ENCODE measurements at places on chromosomes 4 and X.

GRCh38 chr4:139528377-139529005, 27.5 kb downstream of the SETD7 start:
- DNase-seq, result no peak

GRCh38 chr4:53365121-53365485, 758 bp downstream of the SCFD2 start:
- no peak for DNase-seq

- DNase-seq, result no peak
Measured at GRCh38 chr4:76630741-76631140, 195.7 kb downstream of the SHROOM3 start.

GRCh38 chr4:4941751-4942150, 77.5 kb downstream of the CYTL1 start:
- DNase-seq, result no peak

- no peak for DNase-seq
Measured at GRCh38 chr4:142547974-142548373, 298.1 kb downstream of the INPP4B start.

DNA sequence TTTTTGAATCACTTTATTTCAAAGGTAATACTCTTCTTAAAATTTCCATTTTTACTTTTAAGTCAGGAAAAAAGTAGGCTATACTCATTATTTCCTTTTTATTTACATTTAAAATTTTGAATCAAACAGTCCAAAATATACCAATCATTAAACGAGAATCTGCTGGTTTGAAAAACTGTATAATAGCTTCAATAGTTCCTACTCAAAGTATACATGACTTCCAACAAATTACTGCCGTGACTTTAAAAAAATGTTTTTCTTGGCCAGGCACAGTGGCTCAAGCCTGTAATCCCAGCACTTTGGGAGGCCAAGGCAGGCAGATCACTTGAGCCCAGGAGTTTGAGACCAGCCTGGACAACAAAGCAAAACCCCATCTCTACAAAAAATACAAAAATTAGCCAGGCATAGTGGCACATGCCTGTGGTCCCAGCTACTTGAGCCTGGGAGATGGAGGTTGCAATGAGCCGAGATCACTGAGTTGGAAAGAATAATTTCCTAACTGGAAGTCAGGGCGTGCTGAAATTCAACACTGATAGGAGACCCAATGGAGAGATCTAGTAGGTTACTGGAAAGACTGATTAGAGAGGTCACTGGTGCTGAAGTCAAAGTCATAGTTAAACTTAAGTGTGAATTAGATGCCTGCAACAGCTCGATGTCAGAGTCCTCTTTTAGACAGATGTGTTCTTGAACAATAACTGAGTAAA, 9.0 kb downstream of the KLHL8 start:
- DNase-seq, result no peak

- no peak for DNase-seq
Measured at GRCh38 chr4:149997881-149998421, 80.3 kb upstream of the DCLK2 start.

- no peak for DNase-seq
Measured at GRCh38 chr4:150236626-150237025, 158.4 kb downstream of the DCLK2 start.

GRCh38 chr4:185018834-185019455, 655 bp downstream of the HELT start:
- DNase-seq, result no peak

- DNase-seq, result no peak
Measured at GRCh38 chrX:66766318-66766717, 127.4 kb upstream of the EDA2R start.

- DNase-seq, result no peak
Measured at GRCh38 chr4:173506597-173507211, 23.3 kb downstream of the HAND2 start.

DNA sequence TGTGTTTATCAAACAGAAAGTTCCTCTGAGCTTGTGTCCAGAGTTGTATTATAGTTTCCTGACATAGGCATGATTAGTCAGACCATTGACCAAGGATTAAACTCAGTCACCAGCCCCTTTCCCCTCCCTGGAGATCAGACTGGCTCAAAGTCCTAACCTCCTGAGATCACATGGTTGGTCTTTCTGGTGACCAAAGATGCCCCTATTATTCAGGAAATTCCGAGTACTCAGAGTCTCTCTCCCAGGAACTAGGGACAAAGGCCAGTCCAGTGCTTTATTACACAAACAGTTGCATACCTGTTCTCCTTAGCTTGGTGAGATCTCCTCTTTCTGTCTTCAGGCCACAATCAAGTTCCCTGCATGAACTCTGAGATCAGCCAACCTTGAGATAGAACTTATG, 14.5 kb upstream of the ENPP6 start:
- DNase-seq, result no peak

- DNase-seq, result no peak
Measured at GRCh38 chr4:86108137-86108536, 251.7 kb downstream of the MAPK10 start.

- DNase-seq, result no peak
Measured at GRCh38 chrX:65598559-65599147, 64.1 kb upstream of the LAS1L start.

GRCh38 chr4:110059556-110060191, 138.7 kb downstream of the ELOVL6 start:
- no peak for DNase-seq

GRCh38 chr4:33062155-33062806, 2342.1 kb downstream of the PCDH7 start:
- no peak for DNase-seq

DNA sequence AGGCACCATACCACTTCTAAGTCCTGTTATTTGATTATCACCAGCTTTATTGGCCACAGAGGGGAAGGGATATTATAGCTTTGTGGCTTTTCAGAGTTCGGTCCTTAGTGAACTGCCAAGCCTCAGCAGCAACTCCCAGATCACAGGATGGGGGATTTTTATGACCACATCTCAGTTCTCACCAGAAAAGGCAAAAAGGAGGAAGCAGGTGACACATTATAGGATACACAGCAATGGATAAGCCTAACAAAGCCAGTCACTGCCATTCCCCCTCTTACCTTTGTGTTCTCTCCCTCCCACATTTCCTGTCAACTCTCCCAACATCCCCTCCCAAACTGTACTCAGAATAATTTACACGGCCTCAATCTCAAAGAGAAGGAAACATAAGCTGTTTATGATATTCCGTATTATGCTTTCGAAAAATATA, 142.8 kb downstream of the MGST2 start:
- DNase-seq, result no peak

DNA sequence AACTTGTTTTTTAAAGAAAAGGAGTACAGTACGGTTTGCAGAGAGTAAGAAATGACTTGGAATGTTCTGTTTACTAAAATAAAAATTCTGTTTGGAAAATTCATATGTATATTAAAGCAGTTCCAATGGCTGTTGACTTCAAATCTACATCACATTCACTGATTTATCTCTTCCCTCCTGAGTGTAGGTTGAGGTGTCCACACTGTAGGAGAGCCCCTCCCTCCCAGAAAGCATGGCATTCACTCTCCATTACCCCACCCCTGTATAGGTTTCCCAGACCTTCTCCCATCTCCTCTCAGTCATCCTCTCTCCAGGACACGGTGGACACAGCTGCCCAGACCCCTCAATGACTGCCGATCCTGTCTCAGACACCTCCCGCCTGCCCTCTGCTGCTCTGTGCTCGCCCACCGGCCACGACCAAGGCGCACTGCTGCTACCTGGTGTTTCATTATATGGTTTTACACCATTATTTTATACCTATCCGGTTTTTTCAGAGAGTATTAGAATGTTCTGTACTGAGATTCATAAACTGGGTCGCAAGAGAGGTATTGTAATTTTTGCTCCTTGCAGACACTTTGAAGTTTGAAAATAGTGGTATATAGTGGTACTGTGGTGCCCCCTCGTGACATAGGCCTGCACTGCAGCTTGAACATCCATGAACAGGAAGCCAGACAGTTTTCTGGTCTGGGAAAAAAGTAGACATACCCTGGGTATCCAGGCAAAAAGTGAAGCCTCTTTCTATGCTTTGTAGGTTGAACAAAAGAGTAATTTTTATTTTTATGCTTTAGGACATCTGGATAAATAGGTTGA, 38.8 kb upstream of the BEX4 start:
- peak; percentile 66 for DNase-seq

DNA sequence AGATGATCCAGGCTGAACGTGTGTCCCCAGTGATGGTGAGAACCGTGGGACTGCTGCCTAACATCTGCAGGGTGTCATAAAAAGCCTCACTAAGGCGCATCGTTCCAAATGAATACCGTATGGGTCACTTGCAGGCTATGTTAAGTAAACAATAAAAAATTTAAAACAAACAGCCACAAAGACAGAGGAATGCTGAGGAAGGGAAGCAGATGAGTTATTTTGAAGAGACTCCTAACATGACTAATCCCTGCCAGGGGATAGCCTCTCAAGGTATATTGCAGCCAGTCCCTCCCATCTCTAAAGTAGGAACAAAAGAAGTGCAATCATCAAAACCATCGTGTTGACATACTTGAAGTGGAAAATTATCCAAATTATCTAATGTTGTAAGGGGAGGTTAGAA, 83.8 kb downstream of the UNC5C start:
- no peak for DNase-seq

- no peak for DNase-seq
Measured at GRCh38 chr4:113187358-113187757, 137.9 kb downstream of the ANK2 start.

DNA sequence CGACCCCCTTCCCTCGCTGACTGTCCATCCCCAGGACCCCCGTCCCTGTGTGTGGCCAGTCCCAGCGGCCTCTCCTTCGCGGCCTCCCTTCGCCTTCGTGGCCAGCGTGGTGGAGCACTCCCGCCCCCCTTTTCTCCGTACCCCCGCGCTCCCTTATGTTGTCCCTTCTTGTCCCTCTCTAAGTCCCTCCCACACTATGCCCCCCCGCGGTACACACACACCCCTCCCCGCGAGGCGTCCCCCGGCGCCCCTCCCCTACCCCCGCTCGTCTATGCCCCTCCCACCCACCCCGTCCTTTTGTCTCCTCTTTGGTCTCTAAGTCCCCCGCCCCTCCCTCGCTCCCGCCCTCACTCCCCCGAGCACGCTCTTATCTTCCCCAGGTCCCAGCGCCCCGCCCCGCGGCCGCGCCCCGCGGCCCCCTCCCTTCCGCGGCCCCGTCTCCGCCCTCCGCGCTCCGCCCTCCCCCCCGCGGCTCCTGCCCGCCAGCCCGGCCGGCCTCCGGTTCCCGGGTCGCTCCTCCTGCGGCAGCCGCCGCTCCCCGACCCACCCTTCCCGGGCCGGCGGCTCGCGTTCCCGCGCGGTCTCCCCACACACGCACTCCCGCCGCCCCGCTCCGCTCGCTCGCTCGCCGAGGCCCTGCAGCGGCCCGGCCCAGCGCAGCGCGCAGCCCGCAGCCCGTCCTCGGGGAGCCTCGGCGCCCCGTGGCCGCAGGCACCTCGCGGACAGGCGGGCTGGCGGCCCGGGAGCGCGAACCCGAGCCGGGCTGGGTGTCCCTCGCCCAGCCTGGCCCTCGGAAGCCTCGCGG, 26.3 kb downstream of the UTP14A start:
- DNase-seq, result peak; percentile 79

- no peak for DNase-seq
Measured at GRCh38 chr4:186780291-186781031, 56.8 kb upstream of the FAT1 start.

- no peak for DNase-seq
Measured at GRCh38 chrX:34901761-34902160, 40.8 kb upstream of the FAM47B start.

DNA sequence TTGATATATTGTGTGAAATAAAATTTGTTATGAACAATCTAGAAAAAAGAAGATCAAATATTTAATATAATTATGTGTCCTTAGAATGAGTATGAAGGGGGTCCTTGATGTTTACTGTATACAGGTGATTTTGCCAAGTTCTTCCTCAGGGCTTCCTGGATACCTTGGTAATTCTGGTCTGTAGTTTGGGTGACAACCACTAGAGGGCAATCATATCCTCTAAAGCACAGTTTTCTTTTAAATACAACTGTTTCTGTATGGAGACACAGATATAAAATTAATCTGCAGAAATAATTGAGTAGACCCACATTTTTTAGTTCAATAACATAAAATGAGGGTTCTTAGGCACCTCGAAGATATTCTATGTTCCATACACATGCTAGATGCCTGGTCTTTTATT, 157.7 kb downstream of the SPANXN1 start:
- DNase-seq, result no peak

- no peak for DNase-seq
Measured at GRCh38 chr4:119139822-119140252, 4.2 kb downstream of the MYOZ2 start.

DNA sequence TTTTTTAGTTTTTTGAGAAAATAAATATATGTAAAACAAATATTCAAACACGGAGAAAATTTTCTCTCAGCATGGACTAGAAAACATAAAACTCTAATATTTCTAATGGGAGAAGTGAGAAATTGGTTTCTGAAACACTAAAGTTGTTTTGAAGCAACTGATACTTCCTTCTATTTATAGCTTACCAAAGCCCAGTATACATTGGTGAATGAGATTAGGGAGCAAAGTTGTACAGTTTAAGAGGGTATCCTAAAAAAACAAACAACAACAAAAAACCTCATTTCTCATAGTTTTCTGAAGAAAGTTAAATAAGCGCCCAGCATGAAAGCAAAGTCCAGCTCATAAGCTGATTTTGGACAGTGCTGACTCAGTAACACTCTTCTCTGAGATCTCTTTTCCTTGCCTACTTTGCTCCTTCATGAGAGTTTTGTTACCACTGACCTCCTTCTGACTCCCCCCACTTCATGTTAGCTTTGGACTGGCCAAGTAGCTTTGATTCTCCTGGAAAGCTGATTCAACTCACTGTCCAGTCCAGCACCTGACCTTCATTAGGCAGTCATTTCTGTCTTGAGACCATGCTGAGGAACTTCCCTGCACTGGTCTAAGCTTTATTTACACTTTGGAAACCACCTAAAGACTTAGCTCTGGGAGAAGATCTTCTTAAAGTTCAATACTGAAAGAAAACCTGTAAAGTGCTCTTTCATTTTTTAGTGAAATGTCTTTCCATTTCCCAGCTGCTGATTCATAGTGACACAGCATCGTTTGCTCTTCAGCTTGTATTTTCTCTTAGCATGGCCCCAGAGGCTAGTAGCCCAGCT, 21.8 kb upstream of the P2RY10 start:
- no peak for DNase-seq

GRCh38 chr4:80049402-80049801, 23.6 kb downstream of the ANTXR2 start:
- no peak for DNase-seq

- no peak for DNase-seq
Measured at GRCh38 chrX:21166272-21166982, 207.8 kb upstream of the CNKSR2 start.

- DNase-seq, result no peak
Measured at GRCh38 chr4:138329506-138330070, 87.4 kb upstream of the SLC7A11 start.

DNA sequence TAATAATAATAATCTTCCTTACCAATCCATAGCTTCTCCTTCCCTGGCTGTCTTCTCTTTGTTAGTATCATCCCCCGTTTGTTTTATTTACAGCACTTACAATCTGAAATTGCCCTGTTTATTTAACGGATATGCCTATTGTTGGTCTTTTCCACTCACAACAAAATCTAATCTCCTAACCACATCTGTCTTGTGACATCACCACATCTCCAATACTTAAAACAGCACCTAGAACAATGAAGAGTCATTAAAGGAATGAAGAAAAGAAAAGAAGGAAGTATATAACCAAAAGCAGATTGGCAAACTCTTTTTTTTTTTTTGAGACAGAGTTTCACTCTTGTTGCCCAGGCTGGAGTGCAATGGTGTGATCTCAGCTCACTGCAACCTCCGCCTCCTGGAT, 38.7 kb upstream of the JADE1 start:
- no peak for DNase-seq

Measured in activated T-cell treated with anti-CD3 and anti-CD28 coated beads, Interleukin-2, amount 50 U/mL, for 1 hour (primary cell).